ENCODE measurements at places on chromosomes 6 and 20.

DNA sequence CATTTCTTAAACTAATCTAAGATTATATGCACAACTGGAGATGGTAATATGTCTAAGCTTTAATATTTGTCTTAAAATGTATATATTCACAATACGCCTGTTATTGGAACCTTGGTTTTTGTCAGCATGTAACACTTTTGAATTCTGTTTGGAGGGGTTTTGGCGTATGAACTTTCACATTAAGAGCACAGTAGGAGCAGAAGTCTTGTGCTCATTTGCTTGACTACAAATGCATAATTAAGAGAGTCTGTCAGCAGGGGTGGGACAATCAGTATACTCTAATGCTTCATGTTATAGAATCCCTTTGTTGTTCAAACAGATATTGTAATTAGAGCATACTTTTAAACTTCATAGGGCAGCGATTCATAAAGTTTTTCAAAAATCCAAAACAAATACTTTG, 112.8 kb downstream of the QKI start:
- no peak for DNase-seq

DNA sequence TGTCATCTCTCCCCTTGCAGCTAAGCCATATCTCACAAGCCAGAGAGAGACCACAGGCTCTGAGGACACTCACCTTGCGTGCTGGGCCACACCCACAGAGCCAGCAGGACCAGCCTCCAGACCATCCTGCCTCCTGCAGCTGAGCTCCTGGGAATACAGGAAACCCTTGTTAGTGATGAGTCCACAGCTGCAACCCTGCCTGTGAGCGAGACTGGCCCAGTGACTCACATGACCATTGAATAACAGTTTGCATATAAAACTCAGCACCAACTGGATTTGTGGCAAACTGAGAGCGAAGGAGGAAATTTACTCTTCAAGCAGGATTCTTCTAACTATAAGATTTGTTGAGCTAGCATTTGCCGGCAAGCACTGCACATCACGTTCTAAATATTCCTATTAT, 3.0 kb downstream of the THBS2 start:
- DNase-seq, result no peak

- no peak for DNase-seq
These were observed 134.5 kb upstream of the EXOC2 start for GRCh38 chr6:827431-827830.

DNA sequence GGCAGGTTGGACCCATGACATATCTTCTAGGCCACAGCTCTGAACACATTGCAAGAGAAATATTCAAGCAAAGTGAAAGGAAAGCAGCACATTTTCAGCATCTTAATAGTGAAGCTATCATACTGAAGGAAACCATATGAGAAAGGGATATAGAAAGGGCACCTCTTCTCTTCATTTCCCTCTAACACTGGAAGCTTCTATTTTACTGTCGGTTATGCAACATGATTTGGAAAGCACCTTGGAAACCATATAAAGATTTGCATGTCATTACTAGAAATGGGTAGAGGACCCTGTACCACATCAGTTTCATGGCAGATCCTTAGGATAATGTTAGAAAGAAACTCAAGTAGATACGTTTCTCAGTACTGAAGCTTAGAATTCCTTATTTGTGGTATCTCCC, 70.5 kb upstream of the HMGN3 start:
- no peak for DNase-seq

GRCh38 chr6:30743099-30744053, 889 bp upstream of the FLOT1 start:
- peak; percentile 71 for DNase-seq

DNA sequence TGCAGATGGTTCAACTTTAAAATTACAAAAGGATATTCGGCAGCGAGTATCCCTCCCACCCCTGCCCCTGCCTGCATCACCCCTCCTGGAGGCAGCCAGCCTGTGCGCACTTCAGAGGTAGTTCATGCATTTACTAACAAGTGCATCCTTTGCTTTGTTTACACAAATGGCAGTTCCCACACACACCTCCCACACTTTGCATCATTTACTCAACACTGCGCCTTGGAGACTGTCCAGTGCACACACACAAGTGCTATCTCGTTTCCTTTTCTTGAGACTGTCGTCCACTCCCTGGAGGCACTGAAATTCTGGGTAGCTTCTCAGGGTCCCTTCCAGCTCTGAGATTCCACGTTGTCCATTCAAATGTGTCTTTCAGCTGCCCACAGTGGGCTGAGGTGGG, 53.1 kb upstream of the VSX1 start:
- no peak for DNase-seq

- DNase-seq, result no peak
These were observed 881 bp upstream of the MCM3 start for GRCh38 chr6:52285177-52286068.

DNA sequence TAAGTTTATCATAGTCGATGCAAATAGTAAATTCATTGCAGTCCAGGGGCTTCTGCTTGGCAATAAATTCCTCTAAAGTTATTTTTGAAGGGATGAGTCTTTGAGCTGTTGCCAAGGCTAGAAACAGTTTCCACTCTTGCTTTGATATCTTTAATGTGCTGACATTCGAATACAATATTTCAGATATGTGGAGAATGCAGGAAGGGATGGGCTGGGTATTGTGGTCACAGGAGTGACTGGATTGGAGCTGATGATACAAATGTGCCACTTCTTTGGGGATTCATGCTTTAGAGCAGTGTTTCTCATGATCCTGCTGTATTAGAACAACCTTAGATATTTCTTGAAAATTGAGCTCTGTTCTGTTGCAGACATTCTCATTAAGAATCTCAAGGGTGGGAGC, 139.0 kb downstream of the PRDM13 start:
- DNase-seq, result no peak

DNA sequence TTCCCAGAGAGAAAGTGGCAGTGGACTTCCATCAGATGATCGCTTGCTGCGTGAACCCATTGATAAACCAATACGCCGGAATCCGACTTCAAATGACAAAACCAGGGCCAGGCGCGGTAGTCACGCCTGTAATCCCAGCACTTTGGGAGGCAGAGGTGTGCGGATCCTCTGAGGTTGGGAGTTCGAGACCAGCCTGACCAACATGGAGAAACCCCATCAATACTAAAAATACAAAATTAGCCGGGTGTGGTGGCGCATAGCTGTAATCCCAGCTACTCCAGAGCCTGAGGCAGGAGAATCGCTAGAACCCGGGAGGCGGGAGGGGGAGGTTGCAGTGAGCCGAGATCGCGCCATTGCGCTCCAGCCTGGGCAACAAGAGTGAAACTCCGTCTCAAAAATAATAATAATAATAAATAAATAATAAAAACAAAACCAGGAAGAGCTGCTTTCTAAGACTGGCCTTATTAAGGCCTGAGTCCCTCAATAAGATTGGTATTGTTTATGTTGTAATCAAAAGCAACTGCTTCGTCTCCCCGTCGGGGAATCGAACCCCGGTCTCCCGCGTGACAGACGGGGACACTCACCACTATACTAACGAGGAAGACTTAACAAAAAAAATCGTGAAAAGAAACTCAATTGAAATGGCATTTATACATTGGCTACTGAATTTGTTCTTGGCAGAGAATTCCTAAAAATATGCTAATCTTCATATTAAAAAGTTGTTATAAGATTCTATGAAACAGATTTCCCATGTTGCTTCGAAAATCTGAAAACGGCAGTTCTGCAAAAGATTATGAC, 110.2 kb upstream of the ZNF184 start:
- no peak for DNase-seq

GRCh38 chr6:34001706-34002621, 143.9 kb downstream of the GRM4 start:
- no peak for DNase-seq

DNA sequence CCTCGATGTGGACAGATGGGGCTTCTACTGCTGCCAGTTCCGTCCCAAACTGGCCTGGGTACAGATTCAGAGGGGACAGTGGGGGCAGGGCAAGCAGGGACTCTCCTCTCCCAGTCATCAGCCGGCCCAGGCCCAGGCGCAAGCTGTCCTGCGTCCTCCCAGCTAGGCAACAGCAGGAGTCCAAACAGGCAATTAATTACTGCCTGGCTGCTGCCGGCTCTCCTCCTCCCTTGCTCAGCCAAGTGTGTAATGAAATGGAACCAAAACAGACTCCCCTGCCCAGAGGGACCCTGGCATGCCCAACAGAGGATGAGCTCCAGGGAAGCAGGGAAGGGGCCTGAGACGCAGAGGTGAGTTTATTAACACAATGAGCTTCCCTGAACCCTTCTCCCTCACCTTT, 17.8 kb upstream of the SLC32A1 start:
- peak; percentile 52 for DNase-seq

DNA sequence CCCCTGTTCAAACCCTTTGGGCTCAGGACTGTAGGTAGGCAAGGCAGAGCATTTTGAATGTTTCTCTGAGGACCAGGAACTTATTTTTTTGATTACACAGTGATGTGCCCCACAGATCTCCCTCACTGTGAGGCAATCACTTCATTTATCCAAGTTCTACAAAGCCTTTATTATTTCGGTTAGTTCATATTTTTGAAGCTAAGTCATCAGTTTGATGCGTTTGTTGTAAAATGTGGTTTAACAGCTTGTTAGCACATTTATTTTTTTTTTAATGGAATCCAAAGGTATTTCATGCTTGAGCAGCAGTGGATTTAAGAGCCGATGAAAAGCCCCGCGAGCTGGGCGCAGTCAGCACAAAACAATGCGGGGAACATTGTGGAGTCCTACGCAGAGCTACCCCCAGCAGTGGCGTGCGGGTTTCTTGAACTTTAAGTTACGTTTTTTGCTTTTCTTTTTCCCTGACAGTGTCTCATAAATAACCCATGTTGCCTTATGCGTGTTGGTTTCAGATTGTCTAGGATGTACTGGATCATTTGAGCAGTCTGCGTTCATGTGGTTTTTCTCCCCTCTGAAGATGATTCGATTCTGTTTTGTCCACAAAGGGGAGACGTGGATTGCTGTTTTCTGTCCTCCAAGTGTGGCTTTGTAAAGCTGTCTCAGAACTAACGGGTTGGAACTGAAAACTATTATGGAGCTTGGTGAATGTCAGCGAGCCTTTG, 233.6 kb upstream of the BMP2 start:
- DNase-seq, result peak; percentile 49

DNA sequence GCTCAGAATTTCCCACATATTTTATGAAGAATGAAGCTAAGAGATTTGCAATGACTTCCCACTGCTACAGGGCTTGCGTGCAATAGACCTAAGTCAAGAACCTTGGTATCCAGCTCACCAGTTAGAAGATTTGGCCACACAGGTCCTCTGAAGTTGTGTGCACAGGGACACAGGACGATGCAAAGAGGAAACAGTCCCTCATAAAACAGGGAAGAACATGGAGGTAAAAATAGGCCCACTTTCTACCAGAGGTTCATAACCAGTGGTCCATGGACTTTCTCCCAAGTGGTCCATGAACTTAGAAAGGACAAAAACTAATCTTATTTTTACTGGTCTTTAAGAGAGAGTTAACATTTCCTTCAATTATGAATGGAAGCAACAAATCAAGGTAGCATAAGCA, 1.3 kb downstream of the ZKSCAN4 start:
- DNase-seq, result no peak

DNA sequence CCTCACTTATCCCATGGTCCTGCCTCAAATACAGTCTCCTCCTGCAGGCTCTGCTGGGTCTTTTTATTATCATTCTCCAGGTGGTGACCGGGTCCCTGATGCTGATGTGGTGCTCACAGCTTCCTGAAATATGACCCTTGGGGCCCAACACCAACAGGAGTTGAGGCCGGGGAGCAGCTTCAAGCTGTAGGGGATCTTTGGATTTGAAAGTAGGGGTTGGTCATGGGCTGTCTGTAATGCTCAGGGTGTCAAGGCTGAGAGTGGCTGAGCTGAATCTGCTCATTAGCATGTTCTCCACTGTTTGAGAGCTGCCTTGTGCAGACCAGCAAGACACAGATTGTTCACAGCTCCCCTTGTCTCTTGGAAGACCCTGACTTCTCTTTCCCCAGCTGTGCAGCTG, 35.5 kb downstream of the HLA-F start:
- no peak for DNase-seq

GRCh38 chr20:36572701-36573102, 695 bp upstream of the TGIF2 start:
- DNase-seq, result no peak

GRCh38 chr6:134982161-134982560, 32.3 kb upstream of the ALDH8A1 start:
- no peak for DNase-seq

GRCh38 chr6:1481286-1481685, 91.9 kb downstream of the FOXF2 start:
- DNase-seq, result no peak

GRCh38 chr6:121222656-121223055, 111.6 kb downstream of the TBC1D32 start:
- DNase-seq, result no peak

DNA sequence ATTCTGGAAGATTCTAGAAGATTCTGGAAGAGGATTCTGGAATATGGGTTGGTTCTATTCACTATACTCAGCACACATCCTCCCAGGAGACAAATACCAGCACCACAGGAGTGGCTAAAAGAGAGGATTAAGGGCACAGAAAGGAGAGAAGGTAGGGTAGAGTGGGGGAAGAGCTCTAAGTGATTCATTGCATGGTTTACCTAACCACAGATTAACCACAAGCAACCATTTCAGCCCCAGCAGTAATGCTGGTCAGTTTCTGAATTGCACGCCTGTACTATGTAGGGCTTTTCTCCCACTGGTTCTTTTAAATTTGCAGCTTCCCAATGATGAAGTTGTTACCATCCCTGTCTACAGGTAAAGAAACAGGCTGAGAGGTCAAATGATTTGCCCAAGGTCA, 192.7 kb upstream of the PMEPA1 start:
- DNase-seq, result no peak

- no peak for DNase-seq
These were observed 45.1 kb downstream of the PTPRA start for GRCh38 chr20:2918096-2919049.

- no peak for DNase-seq
These were observed 23.7 kb upstream of the TMEM14A start for GRCh38 chr6:52647199-52647598.

DNA sequence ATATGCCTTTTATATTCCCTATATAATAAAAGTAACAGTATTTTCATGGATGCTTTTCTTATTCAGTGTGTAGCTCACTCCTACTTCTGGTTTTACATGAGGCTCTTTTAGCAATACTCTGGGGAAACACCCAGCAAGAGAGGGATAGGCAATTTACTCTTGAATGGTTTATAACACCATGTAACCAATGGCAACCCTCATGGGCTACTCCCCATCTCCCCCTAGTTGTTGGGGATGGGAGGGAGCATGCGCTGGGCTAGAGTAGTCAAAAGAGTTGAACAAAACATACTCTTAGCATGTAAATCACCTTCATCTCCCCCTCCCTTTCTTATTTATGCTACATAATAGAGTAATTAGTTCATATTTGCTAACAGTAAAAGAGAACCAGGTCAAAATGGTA, 140.1 kb upstream of the LRFN2 start:
- DNase-seq, result no peak

Data from right kidney (tissue), 9 donors.